Head of caudate nucleus (tissue), 42 donors: ENCODE measurements at places on chromosomes 2 and 18.
A peak's percentile ranks its signal among the peaks of the same experiment; 100 is the strongest.

DNA sequence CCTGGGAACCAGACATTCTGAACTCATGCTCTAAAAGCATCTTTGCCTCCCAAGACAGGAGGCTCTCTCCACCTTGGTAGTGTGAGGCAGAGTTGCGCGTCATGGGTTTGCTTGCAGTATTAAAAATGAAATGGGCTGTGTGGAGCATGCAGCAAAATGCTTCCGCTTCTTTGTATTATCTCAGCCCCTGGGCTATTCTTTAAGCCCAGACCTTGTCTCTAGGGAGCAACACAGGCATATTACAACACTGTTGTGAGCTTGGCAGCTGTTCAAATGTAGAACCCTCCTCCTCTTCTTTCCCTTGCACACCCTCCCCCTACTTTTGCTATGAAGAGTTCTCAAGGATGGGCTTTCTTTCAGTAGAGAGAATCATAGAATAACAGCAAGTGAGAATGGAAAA lies 185.1 kb upstream of the LHCGR start:
- no peak for DNase-seq

DNA sequence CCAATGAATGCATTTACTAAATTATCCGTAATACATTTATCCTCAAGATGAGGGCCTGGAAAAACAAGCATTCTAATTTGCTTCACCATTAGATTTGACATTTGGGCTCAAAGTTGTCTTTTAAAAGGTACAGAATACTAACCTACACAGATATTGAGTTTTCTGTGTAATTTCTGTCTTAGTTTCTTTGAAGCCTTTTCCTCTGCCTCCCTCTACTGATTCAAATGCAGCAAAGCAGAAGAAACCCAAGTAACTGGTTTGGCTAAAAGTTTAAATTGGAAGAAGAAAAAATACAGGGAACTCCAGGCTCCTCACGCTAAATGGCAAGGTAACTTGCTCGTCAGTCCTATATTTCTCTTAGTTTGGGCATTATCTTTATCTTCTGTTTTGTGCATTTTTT lies 53.3 kb upstream of the SLC5A7 start:
- DNase-seq = no peak

GRCh38 chr18:61972389-61973264 lies 79.8 kb upstream of the RNF152 start:
- no peak for DNase-seq

DNA sequence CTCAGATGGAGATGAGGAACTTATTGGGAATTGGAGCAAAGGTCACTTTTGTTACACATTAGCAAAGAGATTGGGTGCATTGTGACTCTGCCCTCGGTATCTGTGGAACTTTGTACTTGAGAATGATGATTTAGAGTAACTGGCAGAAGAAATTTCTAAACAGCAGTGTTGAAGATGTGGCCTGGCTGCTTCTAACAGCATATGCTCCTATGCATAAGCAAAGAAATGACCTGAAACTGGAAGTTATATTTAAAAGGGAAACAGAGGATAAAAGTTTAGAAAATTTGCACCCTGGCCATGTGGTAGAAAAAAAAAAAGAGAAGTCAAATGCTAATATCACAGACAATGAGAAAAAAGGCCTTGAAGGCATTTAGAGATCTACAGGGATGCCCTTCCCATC lies 256.8 kb upstream of the ZC3H15 start:
- no peak for DNase-seq

GRCh38 chr2:193267496-193268002 lies 1072.8 kb upstream of the TMEFF2 start:
- DNase-seq = no peak

- DNase-seq = no peak
Measured at GRCh38 chr2:213104092-213104902, 47.1 kb downstream of the IKZF2 start.

DNA sequence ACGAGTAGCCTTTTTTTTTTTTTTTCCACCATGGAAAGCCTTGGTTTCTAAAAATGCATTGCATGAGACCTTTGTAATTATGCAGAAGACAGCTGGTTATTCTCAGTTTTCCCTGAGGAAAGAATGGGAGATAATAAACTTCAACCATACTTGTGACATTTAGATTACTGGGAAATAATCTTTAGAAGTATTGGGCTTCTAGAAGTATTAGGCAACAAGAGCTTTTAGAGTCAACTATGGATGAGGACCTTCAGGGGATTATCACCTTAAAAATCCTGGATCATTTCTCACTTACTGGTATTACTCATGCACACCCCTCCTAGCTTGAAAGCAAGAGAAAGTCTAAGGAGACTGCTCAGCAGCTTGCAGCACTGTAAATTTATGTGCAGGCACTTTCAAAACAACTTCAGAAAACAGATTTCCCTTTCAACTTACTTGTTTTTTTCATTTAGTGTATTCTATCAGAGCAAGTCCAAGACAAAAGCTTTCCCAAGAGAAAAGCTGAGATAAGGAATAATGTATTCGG lies 175.9 kb downstream of the NRXN1 start:
- no peak for DNase-seq

DNA sequence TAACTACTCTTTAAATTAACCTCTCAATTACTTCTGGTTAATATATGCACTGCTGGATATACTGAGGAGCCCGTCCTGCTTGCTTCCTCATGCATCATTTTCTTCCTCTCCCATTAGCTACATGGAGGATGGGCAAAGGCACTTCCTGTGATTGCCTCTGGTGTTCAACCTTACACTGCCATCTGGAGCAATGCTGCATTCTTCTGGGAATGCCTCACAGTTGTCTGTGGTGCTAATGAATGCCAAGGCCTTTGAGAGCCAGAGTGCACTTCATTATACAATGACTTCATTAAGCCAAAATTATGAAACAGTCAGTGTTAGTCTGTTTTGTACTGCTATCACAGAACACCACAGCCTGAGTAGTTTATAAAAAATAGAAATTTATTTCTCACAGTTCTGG lies 134.8 kb upstream of the DOCK10 start:
- no peak for DNase-seq

DNA sequence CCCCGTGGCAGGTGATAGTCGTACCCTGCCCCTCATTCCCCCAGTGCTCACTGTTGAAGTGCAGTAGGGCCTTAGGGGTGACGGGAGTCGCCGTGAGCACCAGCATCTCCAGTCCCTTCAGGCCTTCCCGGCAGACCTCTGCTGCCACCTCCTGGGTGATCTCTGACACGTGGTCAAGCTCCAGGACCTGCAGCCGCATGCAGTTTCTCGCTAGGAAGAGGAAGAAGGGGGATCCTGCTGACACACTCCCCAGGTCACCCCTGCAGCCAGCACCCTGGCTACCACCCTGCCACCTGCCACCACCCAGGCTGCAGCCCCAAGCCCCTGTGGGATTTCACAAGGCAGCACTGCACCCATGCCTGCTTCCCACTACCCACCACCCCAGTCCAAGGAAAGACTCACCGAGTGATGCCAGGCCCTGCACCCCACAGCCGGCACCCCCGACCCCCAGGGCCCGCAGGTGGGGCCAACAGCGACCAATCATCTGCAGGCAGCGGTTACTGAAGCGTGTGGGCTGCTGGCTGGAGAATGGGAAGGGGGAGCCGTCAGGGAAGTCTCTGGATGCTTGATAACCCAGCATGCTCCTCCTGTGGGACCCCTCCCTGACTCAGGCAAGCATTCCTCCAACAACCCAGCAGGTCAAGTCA lies 23.8 kb downstream of the FBXO41 start:
- DNase-seq = peak; percentile 57

DNA sequence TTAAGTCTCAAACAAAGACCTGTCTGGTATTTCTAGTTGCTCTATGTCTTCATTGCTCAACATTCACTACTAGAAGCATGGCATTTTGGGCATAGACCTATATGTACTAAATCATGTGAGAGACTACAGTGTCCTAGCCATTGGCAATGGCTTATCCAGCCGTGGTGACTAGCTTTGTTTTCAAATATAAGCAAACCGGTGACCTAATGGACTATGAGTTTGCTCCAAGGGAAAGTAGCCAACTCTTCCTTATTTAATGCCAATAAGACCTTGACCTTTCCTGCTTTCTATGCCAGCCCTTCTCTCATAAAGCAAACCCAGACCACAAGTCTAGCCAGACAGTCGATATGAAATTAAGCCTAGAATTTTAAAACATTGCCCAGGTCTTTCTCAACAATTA lies 113.7 kb upstream of the CREB1 start:
- DNase-seq = no peak

DNA sequence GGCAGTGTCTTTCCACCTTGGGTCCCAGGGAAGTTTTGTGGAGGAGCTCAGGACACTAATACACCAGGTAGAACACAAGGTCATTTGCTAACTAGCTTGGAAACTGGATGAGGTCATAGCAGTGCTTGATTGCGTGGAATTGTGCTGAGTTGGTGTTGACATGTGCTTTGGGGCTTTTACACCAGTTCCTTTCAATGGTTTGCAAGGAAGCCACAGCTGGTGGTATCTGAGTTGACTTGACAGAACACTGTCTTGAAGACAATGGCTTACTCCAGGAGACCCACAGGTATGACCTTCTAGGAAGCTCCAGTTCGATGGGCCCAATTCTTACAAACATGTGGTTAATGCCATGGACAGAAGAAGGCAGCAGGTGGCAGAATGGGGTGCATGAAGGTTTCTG lies 5.9 kb downstream of the CTLA4 start:
- no peak for DNase-seq

- DNase-seq = peak; percentile 55
Measured at GRCh38 chr2:44169155-44169898, 652 bp downstream of the PPM1B start.

GRCh38 chr18:12625241-12625640 lies 32.7 kb downstream of the SPIRE1 start:
- DNase-seq = no peak

- no peak for DNase-seq
Measured at GRCh38 chr2:25585189-25585588, 88.2 kb downstream of the DTNB start.

- DNase-seq = no peak
Measured at GRCh38 chr18:10142496-10143160, 228.8 kb downstream of the VAPA start.

- no peak for DNase-seq
Measured at GRCh38 chr2:18136881-18137475, 258.5 kb downstream of the KCNS3 start.

GRCh38 chr2:105919826-105920225 lies 175.1 kb downstream of the NCK2 start:
- no peak for DNase-seq

DNA sequence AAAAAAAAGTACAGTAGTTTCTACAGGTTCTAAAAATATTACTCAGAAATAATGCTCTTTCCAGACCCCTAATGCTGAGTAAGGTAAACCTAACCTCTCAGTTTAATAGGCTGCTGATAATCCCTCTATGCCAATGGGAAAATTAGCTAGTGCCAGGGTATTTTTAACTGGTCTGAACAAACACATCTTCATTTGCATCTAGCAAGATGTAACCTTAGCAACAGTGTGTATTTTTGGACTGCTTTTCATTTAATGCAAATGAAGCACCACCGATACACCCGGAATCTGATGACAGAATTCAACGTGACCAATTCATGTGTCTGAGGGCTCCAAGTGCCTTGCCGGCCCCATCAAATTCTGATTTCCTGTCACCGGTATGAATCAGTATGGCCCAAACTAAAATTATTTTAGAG lies 47.4 kb upstream of the CYRIA start:
- DNase-seq = no peak

DNA sequence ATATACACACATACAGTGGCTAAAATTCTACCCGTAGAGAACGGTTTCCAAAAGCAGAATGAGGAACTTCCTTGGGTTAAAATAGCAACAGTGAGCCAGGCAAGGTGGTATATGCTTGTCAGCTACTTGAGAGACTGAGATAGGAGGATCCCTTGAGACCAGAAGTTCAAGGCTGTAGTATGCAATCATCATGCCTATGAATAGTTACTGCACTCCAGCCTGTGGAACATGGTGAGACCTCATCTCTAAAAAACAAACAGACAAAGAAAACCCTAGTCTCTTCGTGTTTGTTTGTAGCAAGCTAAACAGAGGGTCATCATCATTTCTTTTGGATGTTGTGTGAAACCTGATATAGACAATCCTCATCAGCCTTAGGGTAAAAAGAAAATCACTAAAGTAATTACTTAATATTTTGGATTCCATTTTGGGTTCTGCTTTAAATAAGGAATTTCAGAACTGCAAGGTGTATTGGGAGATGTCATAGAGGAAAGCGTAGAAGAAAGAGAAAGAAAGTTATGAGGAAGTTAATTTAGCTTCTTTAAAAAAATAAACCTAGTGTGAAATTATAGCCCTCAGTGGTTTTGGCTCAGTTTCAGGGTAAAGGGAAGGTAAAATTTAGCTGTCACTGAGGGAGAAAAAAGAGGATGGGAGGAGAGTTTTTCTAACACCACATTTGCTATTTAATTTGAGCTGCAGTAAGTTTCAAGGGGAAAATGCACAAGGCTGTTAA lies 46.5 kb downstream of the PLEK start:
- no peak for DNase-seq

DNA sequence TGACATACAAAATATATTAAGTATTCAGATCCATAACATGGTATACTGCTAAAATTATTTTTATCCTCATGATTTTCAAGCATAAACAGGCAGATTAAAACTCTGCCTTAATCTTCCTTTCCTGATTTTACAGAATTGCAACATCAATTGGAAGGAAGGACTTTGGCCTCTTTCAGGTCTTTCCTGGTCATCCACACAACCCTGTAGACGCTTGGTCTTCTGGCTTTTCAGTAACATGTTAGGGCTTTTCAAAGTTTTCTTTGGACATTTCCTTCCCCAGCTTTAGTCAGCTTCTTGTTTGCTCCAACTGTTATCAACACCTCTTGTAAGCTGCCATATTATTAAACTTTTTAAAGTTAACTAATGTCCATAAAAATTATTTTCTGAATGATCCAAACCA lies 1364.9 kb upstream of the NRXN1 start:
- no peak for DNase-seq

DNA sequence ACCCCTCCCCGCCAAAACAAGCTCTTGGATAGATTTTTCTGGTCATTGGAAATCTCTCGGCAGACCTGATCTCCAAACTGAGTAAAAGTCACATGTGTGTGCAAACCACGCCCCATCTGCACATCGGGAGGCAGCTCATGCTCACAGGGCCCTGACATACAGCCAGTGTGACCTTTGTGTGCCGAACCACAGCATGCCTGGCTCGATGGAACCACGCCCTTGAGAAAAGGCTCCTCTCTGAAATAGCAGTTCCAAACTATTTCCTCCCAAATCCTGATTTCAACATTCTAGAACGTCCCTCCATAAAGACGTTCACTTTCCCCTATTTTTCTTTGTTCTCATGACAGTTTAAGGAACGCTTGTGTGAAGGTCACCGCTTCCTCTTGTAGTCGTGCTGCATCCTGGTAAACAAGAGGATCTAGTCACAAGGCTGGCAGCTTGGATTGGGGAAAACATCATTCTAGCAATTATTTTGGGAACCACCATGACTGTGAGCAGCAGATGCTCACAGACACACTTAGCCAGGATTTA lies 59.3 kb upstream of the MAP4K4 start:
- no peak for DNase-seq
